Effector memory CD8-positive, alpha-beta T cell (primary cell): ENCODE measurements at places on chromosomes 5 and 9.

DNA sequence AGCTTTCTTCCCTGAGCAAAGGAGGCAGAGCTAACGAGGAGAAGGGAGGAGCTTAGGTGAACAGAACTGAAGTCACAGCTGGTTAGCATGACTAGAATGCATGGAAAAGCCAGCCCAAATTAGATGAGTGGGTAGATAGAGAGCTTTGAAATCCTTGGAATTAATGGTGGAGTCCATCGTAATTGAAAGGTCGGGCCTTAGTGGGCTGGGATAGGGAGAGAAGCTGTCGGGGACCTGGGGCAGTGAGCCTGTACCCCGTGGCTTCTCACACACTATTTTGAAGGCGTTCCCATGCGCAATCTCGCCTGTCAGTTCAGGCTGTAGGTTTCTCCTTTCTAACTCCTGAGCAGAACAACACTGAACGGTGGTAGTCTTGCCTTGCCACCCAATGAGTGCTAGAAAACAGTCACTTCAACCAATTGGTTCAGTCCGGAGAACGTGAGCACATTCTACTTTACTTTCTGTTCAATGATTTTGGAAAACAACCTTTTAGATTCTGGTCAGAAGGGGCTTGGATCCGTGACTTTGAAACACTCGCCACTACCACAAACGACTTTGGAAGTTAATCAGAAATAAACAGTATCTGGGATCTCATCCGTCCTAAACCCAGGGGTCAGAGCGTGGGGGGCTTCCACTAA is 655 bp upstream of the RAI14 start:
- no peak for DNase-seq
- peaks cover 16% of the 10 kb centered on the region for H3K4me1 ChIP-seq
- H3K36me3 ChIP-seq, result peaks cover 4% of the 10 kb centered on the region

GRCh38 chr9:129713402-129713679 is 39.5 kb downstream of the PTGES start:
- no peak for DNase-seq
- H3K27ac ChIP-seq, result no peak overlapping the region
- no peak overlapping the region for H3K4me3 ChIP-seq
- peaks cover 10% of the 10 kb centered on the region for H3K27me3 ChIP-seq

DNA sequence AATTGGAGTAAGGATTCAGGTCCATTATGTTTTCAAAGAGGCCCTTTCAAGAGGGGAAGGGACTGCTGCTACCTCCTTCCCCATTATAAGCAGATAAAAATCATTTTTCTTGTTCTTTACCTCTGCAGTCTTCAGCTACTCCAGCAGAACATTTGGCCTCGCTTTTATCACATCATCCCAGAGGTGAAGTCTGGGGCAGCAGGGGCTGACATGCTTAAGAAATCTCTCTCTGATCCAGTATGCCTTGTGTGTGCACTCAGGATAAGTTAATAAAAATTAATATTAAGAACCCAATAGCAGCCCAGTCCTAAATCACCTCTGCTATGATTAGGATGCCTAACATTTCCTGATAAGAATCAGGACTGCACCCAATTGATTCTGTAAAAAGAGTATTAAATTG is 306.9 kb upstream of the NREP start:
- no peaks in the 10 kb centered on the region for H3K4me1 ChIP-seq
- no peak overlapping the region for H3K4me3 ChIP-seq
- no peak for DNase-seq
- H3K36me3 ChIP-seq, result no peaks in the 10 kb centered on the region
- no peaks in the 10 kb centered on the region for H3K27me3 ChIP-seq

- no peak overlapping the region for H3K27ac ChIP-seq
- DNase-seq, result no peak
- peaks cover 4% of the 10 kb centered on the region for H3K4me1 ChIP-seq
- no peaks in the 10 kb centered on the region for H3K36me3 ChIP-seq
- H3K4me3 ChIP-seq, result no peak overlapping the region
These were observed 8.8 kb downstream of the DMAC1 start for GRCh38 chr9:7790819-7791182.

DNA sequence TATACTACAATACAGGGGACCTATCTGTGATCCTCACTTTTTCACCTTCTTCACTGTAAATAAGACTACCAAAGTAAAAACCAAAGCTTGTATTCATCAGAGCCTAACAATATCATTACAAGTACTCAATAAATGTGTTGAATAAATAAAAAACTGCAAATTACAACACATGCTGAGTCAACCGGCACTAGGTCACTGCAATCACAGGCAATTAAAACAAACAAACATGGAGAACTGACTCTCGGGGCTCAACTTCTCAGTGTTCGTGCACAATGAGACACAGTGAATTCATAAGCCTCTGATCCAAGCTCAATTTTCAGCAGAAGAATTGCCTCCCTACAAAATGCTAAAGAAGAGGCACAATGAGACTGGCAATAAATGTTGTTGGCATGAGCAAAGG is 69.2 kb downstream of the CDK5RAP2 start:
- peaks cover 25% of the 10 kb centered on the region for H3K36me3 ChIP-seq
- H3K4me3 ChIP-seq, result no peak overlapping the region
- no peaks in the 10 kb centered on the region for H3K27me3 ChIP-seq
- H3K27ac ChIP-seq, result no peak overlapping the region

- no peaks in the 10 kb centered on the region for H3K4me1 ChIP-seq
- no peak for DNase-seq
- peaks cover 16% of the 10 kb centered on the region for H3K27me3 ChIP-seq
- H3K4me3 ChIP-seq, result no peak overlapping the region
- H3K36me3 ChIP-seq, result no peaks in the 10 kb centered on the region
These were observed 92.5 kb upstream of the DNAH5 start for GRCh38 chr5:14036947-14037346.

GRCh38 chr5:103262422-103262871 is 3.9 kb downstream of the MACIR start:
- no peak for DNase-seq
- H3K27me3 ChIP-seq, result no peaks in the 10 kb centered on the region
- H3K36me3 ChIP-seq, result peaks cover 4% of the 10 kb centered on the region
- H3K4me1 ChIP-seq, result peaks cover 10% of the 10 kb centered on the region

GRCh38 chr9:112002131-112002846 is 105.7 kb downstream of the UGCG start:
- H3K27ac ChIP-seq, result peak overlapping the region; percentile 44
- peaks cover 2% of the 10 kb centered on the region for H3K36me3 ChIP-seq
- H3K27me3 ChIP-seq, result no peaks in the 10 kb centered on the region

GRCh38 chr5:81552852-81553566 is 159.1 kb upstream of the ACOT12 start:
- DNase-seq, result no peak
- peaks cover 11% of the 10 kb centered on the region for H3K4me1 ChIP-seq
- H3K36me3 ChIP-seq, result no peaks in the 10 kb centered on the region
- H3K4me3 ChIP-seq, result no peak overlapping the region
- no peak overlapping the region for H3K27ac ChIP-seq

GRCh38 chr9:81771571-81771970 is 82.2 kb upstream of the TLE1 start:
- no peak for DNase-seq
- H3K4me1 ChIP-seq, result no peaks in the 10 kb centered on the region
- no peak overlapping the region for H3K4me3 ChIP-seq
- no peaks in the 10 kb centered on the region for H3K27me3 ChIP-seq

DNA sequence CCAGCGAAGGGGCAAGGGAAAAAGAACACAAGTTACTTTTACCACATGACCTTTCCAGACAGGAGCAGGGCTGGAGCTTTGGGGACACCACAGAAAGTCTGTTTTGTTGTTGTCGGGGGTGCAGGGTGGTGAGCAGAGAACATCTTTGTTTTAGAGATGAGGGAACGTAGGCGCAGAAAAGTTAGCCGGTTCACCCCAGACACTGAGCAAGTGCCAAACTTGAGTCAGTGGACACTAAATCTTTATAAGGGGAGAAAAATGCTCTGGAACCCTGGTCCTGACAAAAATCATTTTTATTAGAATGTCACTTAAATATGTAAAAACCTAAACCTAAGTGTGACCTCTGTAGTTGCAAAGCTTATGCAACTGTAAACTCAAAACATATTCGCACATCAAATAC is 126.4 kb upstream of the GAS1 start:
- no peaks in the 10 kb centered on the region for H3K36me3 ChIP-seq
- no peak for DNase-seq
- H3K4me1 ChIP-seq, result no peaks in the 10 kb centered on the region
- peaks cover 14% of the 10 kb centered on the region for H3K27me3 ChIP-seq
- H3K4me3 ChIP-seq, result no peak overlapping the region

DNA sequence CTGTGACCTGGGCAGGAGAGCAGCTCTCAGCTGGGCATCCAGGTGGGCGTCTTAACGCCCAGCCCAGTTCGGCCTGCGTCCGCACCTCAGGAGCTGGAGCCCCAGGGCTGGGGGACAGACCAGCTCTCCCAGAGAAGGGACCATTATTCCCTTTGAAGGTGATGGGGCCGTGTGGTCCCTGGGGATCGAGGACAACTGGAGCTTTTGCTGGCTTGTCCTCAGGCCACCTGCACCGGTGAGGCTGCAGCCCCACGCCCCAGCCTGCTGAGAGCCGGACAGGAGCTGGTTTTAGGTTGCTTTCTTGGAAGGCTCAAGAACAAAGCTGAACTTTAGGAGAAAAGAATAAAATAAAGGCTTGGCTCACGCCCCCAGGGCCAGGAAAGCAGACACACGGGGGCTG is 40.9 kb downstream of the NACC2 start:
- no peak overlapping the region for H3K4me3 ChIP-seq
- H3K36me3 ChIP-seq, result no peaks in the 10 kb centered on the region
- DNase-seq, result no peak
- H3K4me1 ChIP-seq, result peaks cover 18% of the 10 kb centered on the region

DNA sequence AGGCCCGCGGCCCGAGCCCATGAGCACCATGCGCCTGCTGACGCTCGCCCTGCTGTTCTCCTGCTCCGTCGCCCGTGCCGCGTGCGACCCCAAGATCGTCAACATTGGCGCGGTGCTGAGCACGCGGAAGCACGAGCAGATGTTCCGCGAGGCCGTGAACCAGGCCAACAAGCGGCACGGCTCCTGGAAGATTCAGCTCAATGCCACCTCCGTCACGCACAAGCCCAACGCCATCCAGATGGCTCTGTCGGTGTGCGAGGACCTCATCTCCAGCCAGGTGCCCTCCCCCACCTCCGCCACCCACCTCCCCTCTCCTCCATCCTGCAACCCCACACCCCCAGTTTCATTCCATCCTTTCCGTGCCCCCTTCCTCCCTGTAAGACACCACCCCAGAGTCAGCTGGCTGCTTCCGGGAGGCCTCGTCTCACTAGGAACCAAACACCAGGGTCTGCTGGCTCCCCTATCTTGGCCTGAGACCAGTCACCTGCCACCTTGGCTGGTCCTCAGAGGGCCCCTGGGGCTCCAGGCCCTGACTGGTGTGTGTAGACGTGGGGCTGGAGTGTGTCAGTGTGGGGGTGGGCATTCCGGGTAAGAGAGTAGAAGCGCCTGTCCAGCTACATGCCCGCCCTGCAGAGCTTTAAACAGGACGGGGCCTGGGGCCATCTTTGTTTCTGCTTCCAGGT is 655 bp downstream of the GRIN1 start:
- peaks cover 95% of the 10 kb centered on the region for H3K27me3 ChIP-seq
- H3K4me1 ChIP-seq, result no peaks in the 10 kb centered on the region
- peaks cover 9% of the 10 kb centered on the region for H3K36me3 ChIP-seq
- H3K27ac ChIP-seq, result no peak overlapping the region

GRCh38 chr5:132250547-132250946 is 6.9 kb upstream of the PDLIM4 start:
- no peak for DNase-seq
- H3K27ac ChIP-seq, result no peak overlapping the region
- H3K27me3 ChIP-seq, result peaks cover 20% of the 10 kb centered on the region
- H3K36me3 ChIP-seq, result peaks cover 3% of the 10 kb centered on the region

DNA sequence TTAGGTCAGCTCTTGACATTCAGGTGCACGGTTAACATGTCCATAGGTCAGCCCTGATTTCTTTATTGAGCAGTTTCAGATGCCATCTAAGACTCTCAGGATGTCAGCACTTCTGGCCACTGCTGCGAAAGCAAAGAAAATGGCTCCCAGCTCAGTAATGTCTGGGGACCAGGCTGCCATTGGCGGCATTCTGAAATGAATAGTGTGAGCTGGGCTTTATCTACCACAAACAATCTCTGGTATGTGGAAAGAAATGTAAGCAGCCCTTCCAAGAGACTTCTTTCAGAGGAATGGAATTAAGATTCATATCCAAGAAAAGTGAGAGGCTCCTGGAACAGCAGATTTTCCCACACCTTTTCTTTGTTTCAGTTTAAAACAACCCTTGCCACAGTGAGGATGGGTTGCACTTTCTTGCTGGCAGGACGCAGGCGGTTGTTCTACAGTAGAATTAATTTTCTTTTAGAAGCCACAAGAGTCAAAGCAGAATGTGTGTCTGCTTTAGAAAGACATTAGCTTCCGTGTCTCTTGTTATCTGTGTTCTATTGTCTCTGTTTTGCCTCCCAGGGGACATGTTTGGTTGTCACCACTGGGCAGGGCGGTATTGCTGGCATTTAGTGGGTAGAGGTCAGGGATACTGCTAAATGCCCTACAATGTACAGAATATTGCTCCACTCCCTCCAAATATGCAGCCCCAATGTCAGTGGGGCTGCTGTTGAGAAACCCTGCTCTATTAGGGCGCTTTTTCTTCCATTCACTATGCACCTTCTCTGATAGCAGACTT is 149.9 kb upstream of the ANKH start:
- peaks cover 80% of the 10 kb centered on the region for H3K27me3 ChIP-seq
- H3K36me3 ChIP-seq, result no peaks in the 10 kb centered on the region
- H3K4me3 ChIP-seq, result no peak overlapping the region

- no peak for DNase-seq
- H3K4me3 ChIP-seq, result no peak overlapping the region
- peaks cover 4% of the 10 kb centered on the region for H3K4me1 ChIP-seq
These were observed 59.2 kb downstream of the SYK start for GRCh38 chr9:90860826-90861225.

GRCh38 chr5:22076586-22076985 is 776.6 kb downstream of the CDH12 start:
- no peaks in the 10 kb centered on the region for H3K4me1 ChIP-seq
- H3K27me3 ChIP-seq, result no peaks in the 10 kb centered on the region
- no peak for DNase-seq
- no peaks in the 10 kb centered on the region for H3K36me3 ChIP-seq
- H3K27ac ChIP-seq, result no peak overlapping the region
- H3K4me3 ChIP-seq, result no peak overlapping the region

GRCh38 chr9:37656936-37657335 is 6.2 kb downstream of the FRMPD1 start:
- no peaks in the 10 kb centered on the region for H3K4me1 ChIP-seq
- H3K27ac ChIP-seq, result no peak overlapping the region
- no peak overlapping the region for H3K4me3 ChIP-seq
